ENCODE measurements at places on chromosomes 2 and 18.

GRCh38 chr2:48109491-48110204, 203.3 kb upstream of the FBXO11 start:
- no peak for DNase-seq

- DNase-seq: no peak
Observed at GRCh38 chr18:58413667-58414628, 214.9 kb downstream of the ALPK2 start.

DNA sequence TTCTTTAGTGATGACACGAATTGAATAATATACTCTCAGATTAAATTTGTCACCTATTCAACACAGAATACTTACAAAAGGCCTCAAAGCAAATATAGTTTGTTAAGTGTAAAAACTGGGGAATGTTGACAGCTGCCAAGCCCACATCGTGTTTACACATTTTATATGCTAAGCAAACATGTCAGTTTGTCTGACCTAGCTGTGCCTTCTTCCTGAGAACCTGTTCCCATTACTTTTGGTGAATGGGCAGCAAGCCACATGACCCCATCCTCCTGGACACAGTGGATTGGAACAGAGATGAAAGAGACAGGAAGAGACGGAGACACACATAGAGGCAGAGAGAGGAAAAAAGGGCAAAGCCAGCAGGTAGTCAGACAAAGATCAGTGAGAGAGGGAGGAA, 22.9 kb upstream of the CUL3 start:
- no peak for DNase-seq

GRCh38 chr2:135817951-135818350, 19.0 kb downstream of the LCT start:
- no peak for DNase-seq

DNA sequence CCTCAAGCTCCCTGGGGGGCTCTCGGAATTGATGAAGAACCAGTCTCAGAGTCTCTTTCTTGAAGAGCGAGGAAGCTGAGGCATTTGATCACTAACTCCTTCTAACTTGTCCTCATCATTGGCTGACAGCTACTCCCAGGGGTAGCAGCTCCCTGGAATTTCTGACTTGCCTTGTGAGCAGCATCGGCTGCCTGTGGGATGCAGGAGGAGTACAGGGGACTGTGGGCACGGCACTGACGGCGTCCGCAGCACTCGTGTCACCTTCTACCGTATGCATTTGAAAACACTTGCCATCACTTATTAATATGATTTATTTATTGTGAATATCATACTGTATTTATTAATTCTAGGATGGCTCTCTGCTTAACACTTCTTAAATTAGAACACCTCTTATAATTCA, 175.0 kb downstream of the MIB1 start:
- no peak for DNase-seq

DNA sequence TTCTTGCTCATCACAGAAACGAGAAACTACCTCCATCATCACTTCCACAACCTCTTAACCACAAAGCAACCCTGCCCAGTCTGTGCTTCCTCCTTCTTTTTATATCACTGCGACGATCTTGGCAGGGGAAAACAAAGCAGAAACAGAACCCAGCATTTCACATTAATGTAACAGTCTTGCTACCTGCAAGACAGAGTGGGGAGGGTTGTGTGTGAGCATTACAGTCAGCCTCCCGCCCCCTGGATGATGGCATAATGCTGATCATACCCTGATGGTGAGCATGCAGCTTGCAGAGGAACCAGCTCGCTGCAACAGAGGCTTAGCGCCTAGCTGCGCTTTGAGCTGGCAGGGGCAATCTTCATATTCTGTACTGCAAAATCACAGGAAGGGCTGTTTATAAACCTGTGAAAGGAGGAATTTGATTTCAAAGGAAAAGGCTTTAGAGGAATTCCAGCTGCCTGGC, 376.1 kb downstream of the IRS1 start:
- DNase-seq: peak; percentile 25

- no peak for DNase-seq
Observed at GRCh38 chr2:136239079-136239685, 121.2 kb upstream of the CXCR4 start.

DNA sequence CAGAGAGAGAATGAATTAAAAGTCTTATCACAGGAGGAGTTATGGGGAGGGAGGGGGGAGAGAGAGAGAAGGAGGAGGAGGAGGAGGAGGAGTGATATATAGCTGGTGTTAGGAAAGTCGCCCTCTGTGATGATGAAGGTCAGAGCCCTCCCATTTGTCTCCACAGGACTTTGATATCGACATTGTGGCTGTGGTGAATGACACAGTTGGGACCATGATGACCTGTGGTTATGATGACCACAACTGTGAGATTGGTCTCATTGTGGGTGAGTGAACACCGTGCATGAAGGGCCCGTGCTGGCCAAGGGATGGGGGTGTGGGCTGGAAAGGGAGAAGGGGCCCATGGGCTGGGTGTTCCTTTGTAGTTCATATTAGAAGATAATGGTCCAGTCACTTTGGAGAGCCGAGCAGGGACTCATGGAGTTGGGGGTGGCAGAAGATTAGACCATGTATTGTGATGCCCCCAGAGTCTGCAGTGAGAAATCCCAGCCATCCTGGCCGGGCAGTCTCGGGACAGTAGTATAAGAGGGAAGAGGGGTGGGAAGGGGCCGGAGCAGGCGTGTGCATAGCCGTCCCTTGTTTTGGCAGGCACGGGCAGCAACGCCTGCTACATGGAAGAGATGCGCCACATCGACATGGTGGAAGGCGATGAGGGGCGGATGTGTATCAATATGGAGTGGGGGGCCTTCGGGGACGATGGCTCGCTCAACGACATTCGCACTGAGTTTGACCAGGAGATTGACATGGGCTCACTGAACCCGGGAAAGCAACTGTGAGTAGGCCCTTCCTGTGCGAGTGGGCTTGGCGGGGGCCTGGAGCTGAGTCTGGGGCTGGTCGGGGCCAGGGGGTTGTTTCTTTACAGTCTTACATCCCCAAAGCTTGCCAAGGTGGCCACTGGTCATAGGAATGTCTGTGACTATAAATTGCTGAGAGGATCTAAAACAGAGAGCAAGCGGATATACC, 40.0 kb downstream of the HK2 start:
- no peak for DNase-seq

DNA sequence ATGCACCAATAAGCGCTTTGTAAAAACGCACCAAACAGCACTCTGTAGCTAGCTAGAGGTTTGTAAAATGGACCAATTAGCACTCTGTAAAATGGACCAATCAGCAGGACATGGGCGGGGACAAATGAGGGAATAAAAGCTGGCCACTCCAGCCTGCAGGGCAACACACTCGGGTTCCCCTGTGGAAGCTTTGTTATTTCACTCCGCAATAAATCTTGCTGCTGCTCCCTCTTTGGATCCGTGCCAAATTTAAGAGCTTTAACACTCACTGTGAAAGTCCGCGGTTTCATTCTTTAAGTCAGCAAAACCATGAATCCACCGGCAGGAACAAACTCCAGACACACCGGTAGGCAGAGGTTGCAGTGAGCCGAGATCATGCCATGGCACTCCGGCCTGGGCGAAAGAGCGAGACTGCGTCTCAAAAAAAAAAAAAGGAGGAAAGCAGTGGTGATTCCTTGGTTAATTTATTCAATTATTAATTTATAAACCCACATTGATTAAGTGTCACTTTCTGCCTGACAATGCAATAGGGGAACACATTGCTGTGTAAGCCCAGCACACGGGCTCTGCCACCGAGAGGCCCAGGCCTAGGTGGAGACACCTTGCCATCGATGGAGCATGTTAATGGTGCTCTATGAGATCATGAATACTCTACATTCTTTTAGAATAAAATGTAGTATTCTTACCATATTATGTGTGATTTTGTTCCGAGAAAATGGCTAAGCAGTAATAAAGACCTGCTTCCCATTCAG, 687.6 kb upstream of the HS6ST1 start:
- DNase-seq: no peak

GRCh38 chr18:1102848-1103247, 198.2 kb downstream of the ADCYAP1 start:
- DNase-seq: no peak

DNA sequence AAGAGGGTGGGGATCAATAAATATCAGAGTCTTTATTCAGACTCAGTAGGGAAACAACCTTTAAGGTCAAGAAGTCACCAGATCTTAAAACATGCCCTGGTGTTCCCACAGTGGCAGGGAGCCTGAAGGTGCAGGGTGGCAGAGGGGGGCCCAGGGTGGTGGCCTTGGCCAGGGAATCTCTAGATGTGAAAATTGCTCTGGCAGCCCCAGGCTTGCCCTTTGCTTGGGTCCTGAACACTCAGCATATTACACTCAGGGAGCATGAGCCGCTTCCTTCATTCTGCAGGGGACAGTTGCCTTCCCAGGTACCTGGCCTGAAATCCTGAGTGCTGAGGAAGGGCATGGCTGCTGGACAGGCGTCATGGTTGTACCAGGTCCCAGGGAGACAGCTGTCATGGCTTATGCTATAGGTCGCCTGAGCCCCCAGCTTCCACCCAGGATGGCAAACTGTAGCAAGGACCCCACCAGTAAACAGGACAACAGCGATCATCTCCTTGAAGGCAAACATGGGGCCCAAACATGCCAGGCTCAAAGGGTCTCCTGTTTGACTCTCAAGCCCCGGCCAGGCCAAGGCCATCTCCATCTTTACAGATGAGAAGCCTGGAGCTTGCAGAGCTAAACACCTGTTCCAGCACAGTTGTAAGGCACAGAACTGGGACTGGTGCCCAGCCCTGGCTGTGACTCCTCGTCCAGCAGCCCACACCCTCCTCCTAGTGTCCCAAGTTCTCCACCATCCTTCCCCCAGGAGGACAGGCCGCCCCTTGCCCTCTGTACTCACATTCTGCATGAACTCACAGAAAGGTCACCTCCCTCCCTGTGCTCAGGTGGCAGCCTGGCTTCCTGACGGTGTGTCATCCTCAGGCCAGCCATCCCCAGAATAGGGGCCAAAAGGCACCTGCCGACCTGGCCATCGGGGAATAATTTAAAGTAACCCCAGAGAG, 14.6 kb downstream of the ABCG8 start:
- DNase-seq: no peak

GRCh38 chr18:23662309-23663263, at the start of gene ANKRD29:
TSS of gene ANKRD29 (minus strand) at chr18:23662911. CDS start at chr18:23662730, 181 bp downstream.
- peak; percentile 39 for DNase-seq

DNA sequence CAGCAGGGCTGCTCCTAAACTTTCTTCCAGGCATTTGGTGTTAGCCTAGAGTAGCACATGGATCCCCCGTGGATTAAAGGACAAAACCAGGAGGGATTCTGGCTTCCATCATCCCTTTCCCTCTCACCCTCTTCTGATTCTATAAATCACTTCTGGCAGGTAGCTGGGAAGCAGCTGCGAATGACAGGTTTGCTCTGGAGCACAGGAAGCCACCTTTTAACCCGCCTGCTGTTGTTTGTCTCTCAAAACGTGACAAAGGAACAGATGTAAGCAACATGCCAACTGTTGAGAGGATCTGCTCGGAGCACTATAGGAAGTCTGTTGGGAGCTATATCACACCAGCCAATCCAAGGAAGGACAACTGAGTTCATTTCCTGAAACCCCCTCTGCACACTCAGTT, 101.9 kb downstream of the ACTR2 start:
- DNase-seq: no peak

DNA sequence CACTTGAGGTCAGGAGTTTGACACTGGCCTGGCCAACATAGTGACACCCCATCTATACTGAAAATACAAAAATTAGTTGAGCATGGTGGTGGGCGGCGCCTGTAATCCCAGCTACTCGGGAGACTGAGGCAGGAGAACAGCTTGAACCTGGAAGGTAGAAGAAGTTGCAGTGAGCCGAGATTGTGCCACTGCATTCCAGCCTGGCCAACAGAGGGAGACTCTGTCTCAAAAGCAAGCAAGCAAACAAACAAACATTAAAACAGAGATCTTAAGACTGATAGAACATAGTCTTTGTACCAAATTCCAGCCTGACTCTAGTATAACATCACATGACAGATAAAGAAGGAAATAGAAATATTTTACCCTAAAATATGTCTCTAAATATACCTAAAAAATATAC, 168.1 kb downstream of the PTPRM start:
- DNase-seq: no peak

GRCh38 chr2:15976354-15976753, 36.0 kb downstream of the MYCN start:
- DNase-seq: no peak

DNA sequence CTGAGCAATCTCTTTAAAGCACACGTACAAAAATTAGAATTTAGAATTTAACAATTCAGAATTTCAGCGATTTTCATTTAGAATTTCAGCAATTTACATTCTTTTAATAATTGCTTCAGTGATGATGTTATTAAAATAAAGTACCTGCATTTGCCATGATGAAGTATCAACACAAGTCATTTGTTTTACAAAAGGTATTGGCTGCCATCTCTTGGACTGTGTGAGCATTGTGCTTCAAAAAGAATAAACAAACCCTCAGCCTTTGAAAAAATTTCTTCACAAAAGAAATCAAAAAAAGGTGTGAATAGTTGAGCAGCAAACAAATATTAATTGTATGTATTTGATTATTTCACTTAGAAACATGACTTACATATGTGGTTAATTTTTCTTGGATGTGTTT, 27.1 kb upstream of the ZC3H15 start:
- DNase-seq: no peak

DNA sequence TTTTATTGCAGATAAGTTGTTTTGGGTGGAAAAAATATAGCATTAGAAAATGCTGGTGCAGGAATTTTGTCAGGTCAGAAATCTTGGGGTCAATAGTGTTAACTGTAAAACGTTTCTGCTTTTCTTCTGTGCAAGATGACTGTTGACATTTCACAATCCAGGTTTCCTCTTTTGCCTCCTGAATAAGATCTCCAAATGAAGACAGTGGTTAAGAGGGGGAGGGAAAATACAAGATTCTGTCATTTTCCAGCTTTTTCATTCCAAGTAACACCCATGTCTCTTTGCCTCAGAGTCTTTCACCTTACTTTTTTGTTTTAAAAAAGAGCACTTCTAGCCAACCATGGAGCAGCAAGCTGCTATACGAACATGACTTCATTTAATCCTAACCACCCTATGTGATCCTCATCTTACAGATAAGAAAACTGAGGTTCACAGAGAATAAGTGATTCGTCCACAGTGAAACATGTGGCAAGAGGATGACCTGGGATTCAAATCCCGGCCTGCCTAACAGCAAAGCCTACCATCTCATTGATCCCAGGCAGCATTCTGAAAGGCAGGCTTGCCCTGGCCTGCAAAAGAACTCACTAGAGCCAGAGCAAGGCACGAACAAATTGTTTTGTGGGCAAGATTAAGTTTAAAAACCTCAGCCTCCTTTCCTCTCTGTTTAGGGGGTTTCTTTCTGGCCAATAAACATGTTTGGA, 3.0 kb downstream of the PLEK start:
- DNase-seq: no peak

DNA sequence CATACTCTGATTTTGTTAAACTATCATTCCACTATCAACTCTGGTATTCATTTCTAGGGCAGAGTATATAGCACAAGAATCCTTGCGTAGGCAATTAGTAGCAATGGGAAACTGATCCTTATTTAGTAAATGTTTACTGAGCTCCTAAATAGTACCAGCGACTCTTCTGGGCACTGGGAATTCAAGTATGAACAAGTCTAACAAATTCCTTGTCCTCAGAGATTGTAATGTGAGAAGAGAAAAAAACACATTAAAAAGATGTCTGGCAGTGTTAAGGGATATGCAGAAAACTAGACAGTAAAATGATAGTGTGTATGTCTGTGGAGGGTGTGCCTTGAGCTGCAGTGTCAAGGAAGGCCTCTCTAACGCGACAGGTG, 721 bp downstream of the METTL5 start:
- no peak for DNase-seq

Measured in stimulated activated naive CD8-positive, alpha-beta T cell treated with anti-CD3 and anti-CD28 coated beads, Interleukin-15, amount 100 ng/mL, for 72 hours (primary cell).